ENCODE measurements at places on chromosomes 7 and 10.

- DNase-seq, result no peak
These were observed 32.1 kb downstream of the ADCYAP1R1 start for GRCh38 chr7:31084226-31084625.

DNA sequence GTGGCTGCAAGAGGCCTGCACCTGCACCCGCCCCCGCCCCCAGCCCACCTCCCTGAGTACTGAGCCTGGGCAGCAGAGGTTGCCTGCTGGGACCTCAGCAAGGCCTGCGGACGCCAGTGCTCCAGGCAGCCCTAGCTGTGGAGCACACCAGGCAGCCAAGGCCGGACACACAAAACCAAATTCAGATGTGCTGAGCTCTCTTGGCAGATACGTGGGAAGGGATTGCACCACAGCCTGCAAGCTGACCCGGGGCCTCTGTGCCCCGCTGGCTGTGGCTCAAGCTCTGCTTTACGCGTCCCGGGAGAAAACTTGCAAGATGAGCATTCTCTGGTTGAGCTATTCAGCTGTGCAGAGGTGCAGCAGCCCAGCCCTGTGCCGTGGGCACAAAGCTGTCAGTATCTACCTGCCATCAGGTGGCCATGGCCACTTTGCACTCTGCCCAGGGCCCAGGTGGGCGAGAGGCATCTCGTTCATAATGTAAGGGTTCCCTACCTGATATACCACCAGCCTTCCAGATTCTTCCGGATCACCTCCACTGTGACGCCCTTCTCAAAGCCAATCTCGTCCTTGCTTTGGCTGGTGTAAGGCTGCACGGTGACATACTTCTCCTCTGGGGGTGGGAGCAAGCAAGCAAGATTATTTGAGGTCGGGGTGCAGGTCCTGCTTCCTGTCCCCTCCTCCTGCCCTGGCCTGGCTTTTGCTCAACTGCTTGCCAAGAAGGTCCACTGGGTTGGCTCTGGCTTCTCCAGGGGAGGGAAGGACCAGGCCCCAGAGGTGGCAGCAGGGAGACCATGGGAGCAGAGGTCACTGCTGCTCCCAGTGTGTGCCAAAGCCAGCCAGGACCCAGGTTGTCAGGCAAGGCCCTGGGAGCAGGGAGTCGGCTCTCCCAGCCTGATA, 123.4 kb downstream of the NEURL1 start:
- DNase-seq, result no peak

GRCh38 chr10:90887555-90887954, 15.8 kb downstream of the RPP30 start:
- no peak for DNase-seq

DNA sequence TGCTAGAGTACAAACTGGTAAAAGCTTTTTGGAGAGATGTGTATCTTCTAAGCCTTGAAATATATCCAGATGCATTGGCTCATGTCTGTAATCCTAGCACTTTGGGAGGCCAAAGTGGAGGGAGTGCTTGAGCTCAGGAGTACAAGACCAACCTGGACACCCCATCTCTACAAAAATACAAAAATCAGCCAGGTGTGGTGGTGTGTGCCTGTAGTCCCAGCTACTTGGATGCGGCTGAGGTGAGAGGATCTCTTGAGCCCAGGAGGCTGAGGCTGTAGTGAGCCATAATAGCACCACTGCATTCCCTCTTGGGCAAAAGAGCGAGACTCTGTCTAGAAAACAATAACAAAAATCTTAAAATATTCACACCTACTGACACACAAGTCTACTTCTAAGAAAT, 25.6 kb downstream of the TMEM209 start:
- no peak for DNase-seq

DNA sequence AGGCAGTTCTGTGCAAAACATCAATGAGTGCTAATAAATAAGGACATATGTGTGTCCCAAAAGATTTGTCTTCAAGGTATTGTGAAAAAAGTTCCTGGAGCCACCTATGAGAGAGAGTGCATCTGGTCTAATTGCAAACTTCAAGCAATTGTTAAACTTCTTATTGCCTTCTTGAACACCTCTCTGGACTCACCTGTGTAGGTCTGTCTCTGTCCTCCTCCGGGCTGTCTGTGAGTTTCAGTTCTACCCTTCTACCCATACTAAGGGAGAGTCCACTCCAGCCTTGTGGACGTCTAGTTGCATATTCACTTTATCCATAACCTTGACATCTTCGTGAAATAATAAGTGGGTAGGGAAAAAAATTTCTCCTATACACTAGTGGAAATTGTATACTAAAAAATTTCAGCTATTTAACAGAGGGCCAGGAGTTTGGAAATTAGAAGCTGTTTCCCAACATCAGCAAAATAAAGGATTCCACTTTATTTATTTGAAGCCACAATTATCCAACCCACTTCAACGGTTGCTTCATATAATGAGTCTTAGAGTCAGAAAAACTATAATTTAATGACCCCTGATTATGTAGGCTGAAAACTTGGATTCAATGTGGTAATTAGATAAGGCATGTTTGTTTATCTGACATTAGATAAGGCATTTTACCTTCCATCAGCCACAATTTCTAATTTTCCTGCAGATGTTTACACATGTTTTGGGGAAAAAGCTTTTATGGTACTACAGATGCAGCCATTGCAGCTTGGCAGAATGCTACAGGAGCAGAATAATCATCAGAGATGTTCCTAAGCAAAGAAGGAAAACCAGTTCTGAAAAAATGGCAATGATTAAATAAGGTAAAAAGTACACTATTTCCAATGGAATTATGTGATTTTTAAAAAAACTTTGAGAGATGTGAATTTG, 150.8 kb upstream of the FAM3C start:
- no peak for DNase-seq

DNA sequence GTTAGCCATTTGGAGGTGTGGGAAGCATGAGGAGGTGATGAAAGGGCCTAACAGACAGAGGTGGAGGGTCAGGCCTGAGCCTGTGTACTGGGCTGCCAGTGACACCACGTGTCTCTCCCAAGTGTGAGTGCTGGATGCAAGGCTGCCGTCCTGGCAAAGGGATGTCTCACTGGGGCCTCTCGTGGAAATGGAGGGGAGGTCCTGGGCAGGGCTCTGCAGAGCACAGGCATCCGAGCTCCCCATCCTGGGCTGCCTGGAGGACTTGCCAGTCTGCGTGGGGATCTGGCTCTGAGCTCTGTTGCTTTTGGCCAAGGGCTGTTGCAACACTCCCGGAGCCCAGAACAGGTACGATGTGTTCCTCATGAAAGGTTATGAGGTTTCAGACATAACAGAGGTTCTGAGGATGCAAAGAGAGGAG, 77.3 kb downstream of the GRK5 start:
- DNase-seq, result no peak
